Adrenal gland (tissue), 19 donors: ENCODE measurements at places on chromosomes 11 and 22. TPM values are rescaled to one million over a fixed set of nuclear protein-coding genes. Genes with fewer than 3 reads are reported as not detected.

Gene SCGB1D2
- 3.4 TPM for total RNA-seq

Gene C22orf42
- total RNA-seq: not detected

Gene CASP5
- total RNA-seq: not detected

Gene SLC1A2
- total RNA-seq: 4.1 TPM

Gene TSGA10IP
- total RNA-seq: not detected

Gene SERPIND1
- not detected for total RNA-seq

Gene TBC1D22A
- 18.8 TPM for total RNA-seq

Gene KLHL35
- total RNA-seq: 0.36 TPM

Gene C22orf31
- not detected for total RNA-seq

Gene NEFH
- total RNA-seq: 6.8 TPM
